ENCODE measurements at places on chromosomes 5 and 9. TPM values are rescaled to one million over a fixed set of nuclear protein-coding genes. Genes with fewer than 3 reads are reported as not detected.

DNA sequence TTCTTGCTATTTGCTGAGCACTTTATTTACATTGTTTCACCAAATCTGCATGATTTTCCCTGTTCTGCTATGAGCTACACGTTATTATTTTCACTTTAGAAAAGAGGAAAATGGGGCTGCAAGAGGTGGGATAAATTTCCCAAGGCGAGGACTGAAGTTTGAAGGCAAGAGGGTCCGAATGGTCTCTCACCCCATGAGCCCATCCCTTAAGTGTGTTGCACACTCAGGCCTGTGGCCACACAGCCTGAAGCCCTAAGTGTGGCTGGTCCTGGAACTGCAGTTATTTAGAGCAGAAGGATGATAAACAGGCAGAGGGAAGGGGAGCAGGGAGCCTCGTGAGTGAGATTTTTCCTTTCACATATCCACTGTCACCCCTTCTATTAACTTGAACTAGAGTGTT is 7.8 kb downstream of the PDE8B start:
- no peak for DNase-seq

Gene SPATA31A7
- polyA plus RNA-seq = not detected

DNA sequence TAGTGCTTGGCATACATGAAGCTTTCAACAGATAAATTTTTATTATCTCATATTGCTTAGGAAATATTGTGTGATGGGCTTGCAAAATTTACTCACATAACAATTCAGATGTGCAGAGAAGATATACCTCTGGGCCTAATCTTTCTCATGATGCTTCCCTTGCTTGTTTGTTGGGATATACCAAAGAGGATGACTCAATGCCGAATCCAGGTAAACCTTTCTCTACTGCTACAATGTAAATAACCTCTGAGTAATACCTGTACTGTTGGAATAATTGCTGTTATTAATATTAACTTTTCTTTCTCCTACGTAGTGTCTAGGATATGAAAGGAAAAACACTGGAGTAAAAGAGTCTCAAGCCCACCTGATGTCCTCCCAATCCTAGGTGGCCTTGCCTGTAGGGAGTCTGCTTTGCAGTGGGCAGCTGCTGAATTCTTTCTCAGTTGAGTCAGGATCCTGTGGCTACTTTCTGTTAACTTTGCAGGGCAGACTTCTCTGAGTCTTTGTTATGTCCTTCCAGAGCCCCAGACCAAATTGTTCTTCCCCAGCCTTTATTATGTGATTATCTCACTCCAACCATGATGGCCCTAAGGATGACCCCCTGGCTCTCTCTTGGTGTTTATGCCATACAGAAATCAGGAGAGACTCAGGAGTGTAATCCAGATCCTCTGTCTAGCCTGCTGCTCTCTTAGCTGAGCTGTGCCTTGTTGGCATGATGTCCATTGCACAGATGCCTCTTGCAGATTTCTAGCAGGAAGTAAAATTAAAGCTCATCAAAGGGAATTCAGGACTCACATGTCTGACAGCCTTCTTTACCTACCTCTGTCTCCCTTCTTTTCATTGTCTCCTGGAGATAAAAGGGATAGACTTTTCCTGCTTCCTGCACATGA is 208.1 kb downstream of the SNX18 start:
- DNase-seq = no peak

DNA sequence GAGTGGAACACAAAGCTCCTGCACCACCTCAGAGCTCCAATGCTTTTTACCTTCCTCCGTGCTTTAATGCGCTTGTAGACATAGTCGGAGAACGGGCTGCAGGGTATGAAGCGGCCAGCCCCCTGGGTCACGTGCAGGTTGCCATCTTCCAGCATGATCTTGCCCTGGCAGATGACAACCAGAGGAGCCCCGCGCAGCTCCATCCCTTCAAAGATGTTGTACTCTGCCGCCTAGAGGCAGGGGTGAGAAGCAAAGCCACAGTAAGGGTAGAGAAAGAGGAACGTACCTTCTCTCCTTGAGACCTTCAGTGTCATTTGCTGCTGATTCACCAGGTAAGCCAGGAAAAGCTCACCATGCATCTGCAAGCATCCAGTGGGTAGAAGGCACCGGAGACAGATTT is 112.3 kb downstream of the DPYSL3 start:
- no peak for DNase-seq

GRCh38 chr9:119095072-119095471 is 274.2 kb downstream of the BRINP1 start:
- no peak for DNase-seq

- DNase-seq = no peak
Measured at GRCh38 chr5:39137819-39138451, 63.7 kb upstream of the RICTOR start.

DNA sequence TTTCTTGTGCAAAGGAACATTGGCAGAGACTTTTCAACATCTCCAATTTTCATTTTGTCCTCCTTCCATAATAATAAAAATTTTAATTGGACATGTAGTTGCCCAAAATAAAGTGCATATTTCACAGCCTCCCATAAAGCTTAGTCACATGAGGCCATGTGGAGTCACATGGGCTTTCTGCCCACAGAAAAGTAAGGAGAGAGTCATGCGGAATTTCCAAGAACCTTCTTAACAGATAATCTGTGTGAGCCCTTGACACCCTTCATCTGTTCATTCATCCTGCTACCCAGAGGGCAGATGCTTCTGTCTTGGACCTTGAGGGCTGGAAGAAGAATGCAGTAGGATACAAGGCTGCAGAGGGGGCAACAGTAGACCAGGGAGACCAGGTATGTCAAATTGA is 60.7 kb downstream of the APTX start:
- no peak for DNase-seq

Gene CCDC152
- 15.7 TPM for polyA plus RNA-seq

Gene ANKRD20A1
- polyA plus RNA-seq = 3.7 TPM

GRCh38 chr5:102554728-102555127 is 55.9 kb upstream of the SLCO6A1 start:
- DNase-seq = no peak

DNA sequence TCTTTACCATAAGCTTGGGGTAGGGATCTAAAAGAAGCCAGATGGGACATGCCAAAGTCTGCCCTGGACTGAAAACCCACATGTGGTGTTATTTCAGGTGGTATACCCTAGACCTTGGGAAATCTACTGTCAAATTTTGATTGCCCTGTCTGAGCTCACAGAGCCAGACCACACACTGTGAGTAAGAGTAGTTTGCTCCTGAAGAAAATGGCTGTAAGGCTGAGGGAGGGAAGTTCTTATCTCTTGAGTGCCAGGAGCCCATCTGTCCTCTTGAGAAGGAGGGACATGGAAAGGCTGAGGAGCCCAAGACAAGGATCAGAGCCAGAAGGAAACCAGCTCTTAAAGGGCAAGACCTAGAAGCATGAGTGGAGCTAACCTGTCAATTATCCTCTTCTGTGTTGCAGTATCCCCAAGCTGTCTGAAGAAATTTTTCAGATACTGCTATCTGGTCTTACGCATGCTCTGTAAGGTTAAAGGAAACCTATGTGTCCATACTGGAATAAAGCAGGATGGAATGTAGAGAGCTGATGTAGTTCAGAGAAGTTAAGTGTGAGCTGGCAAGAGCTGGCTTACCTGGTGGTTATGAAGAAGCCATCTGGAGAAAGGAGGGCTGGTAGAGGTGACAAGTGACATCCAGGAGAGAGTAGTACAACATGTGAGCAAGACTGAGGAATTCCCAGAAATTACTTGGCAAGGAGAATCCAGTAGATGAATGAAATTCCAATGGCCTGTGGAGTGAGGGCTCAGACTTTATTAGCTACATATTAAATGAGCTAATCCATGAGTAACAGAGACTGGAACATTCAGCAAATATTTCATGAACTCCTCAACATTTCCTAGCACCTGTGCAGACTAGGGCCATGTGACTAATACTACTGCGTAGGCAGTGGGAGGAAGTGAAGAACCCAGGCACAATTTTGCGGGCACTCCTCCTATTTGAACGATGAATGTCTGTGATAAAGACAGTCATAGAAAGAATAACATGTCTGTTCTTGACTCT is 389.1 kb upstream of the KIF2A start:
- DNase-seq = no peak

- DNase-seq = no peak
Measured at GRCh38 chr9:72577212-72577753, 55.9 kb downstream of the TMC1 start.

- no peak for DNase-seq
Measured at GRCh38 chr9:86458191-86458855, 104.1 kb upstream of the TUT7 start.

GRCh38 chr9:110077925-110078324 is 130.0 kb downstream of the C9orf152 start:
- DNase-seq = no peak

GRCh38 chr9:131050831-131051230 is 41.9 kb downstream of the LAMC3 start:
- DNase-seq = no peak

Gene BSPRY
- 9.9 TPM for polyA plus RNA-seq

- DNase-seq = no peak
Measured at GRCh38 chr9:114856215-114856941, 50.5 kb upstream of the TNFSF15 start.

Gene LYSMD3
- polyA plus RNA-seq = 25.7 TPM

GRCh38 chr5:97501286-97501964 is 318.4 kb upstream of the RIOK2 start:
- DNase-seq = no peak

GRCh38 chr5:1330847-1331831 is 13.8 kb downstream of the CLPTM1L start:
- DNase-seq = no peak

Gene HACD4
- 3.3 TPM for polyA plus RNA-seq

GRCh38 chr5:147818290-147818689 is 13.2 kb downstream of the SPINK1 start:
- no peak for DNase-seq

GRCh38 chr5:36370073-36370472 is 68.4 kb upstream of the RANBP3L start:
- DNase-seq = no peak

DNA sequence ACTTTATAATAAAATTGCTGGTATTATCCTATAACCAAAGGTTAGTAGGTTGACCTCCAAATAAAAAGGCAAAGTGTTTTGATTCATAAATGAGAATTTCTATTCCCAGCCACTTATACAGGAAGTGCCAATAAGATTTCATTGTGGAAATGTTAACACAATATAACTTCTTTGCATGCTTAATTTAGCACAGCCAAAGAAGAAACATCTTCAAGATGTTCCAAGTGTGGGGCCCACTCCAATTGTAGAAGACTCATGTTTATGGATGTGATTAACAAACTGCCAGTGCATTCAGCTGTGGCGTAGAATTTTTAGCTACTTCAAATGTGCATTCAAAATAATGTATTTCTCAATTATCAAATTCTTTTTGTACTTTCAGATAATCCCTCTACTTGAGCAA is 402.3 kb downstream of the DEPDC1B start:
- no peak for DNase-seq

DNA sequence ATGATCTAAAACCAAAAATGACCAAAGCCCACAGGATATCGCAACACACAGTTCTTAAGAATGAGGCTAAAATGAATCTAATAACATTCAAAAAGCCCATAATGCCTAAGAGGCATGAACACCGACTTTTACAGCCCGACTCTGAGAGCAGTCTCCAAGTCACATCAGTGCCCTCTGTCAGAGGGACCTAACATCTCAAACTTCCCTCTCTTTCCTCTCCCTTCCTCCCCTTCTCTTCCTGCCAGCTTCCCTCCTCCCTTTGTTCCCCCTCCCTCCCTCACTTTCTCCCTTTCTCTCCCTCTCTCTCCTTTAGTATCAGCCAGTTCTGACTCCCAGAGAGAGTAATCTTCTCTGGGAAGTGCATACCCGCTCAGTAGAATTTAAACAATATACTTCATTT is 154.4 kb downstream of the GLIS3 start:
- no peak for DNase-seq

GRCh38 chr5:157312492-157312891 is 46.6 kb downstream of the CYFIP2 start:
- DNase-seq = no peak

Gene RNF183
- polyA plus RNA-seq = 10.7 TPM

DNA sequence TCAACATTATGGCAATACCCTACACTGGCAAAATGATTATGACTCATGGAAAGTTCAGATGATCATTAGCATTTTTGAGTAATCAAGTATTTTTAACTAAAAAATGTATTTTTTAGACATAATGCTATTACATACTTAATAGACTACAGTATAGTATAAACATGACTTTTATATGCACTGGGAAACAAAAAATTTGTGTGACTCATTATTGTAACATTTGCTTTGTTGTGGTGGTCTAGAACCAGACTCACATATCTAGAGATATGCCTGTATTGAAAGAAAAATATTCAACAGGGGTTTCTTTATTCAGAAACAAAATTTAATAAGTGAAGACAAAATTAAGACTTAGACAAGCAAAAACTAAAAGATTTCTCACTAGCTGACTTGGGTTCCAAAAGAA is 385.3 kb upstream of the RIOK2 start:
- no peak for DNase-seq

Gene ZNF608
- 63.8 TPM for polyA plus RNA-seq

- no peak for DNase-seq
Measured at GRCh38 chr5:78497573-78498533, 137.4 kb downstream of the SCAMP1 start.

DNA sequence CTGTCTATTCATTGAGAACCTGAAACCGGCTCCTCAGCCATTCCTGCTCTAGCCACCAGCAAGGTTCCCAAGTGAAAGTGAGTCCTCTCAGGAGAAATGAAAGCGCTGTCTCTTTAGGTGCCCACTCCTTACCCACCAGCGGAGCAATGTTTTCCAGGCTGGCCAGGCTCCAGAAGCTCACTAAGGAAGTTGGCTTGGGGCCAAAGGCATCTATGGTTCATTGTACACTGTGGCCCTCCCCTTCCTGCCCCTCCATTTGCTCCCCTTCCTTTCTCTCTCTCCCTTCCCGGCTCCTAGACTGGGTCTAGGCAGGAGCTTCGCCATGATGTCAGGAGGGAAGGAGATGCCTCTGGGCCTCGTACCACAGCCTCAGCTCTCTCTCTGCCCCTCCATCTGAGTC is 1.1 kb upstream of the GABRP start:
- DNase-seq = no peak

DNA sequence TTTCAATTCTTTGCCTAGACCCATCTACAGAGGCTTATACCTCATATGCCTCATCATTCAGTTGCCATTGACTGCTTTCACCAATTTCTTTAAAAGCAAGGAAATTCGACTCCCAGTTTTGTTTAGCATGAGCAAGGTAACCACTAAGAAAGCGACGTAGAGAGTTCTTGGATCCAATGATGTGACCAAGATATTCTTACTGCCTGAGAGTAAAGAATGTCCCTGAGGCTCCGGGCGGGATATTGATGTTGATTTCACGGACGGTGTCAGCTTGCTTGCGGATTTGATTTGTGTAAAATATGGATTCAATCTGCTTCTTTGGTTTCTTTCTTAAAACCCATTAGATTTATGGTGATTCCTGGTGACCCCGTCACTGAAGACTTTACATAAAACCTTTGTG is 135.1 kb upstream of the ICE1 start:
- no peak for DNase-seq

Gene KCTD16
- polyA plus RNA-seq = 2.5 TPM

Gene RAD17
- polyA plus RNA-seq = 39.2 TPM

DNA sequence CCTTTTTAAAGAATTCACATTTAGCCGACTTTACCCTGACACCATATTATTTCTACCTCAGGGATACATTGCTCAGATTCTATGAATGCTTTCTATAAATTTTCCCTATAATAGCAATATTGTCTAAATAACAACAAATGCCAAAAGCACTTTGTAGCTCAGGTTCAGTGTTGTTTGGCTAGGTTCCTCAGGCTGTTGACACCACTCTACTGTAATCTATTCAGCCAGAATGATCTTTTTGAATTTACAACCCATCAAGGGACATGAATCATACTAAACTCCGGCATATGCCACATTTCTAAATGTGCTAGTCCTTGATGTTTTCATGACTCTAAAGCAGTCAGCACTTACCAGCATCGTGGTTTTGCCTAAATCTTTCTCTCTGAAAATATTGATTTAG is 641.5 kb upstream of the CDH10 start:
- DNase-seq = no peak

Data from renal cortex interstitium (tissue), 15 donors.